ENCODE measurements at places on chromosomes 3 and 15. TPM values are rescaled to one million over a fixed set of nuclear protein-coding genes. Genes with fewer than 3 reads are reported as not detected.

Gene C3orf70
- 32.5 TPM for total RNA-seq

Gene SLC4A7
- total RNA-seq, result 114 TPM

Gene TIMP4
- 3.1 TPM for total RNA-seq

Gene GOLGA8G
- not detected for total RNA-seq

Gene PATL2
- 0.49 TPM for total RNA-seq

Gene RPP14
- 17.6 TPM for total RNA-seq

Gene UBAP1L
- total RNA-seq, result 22.0 TPM

Gene SV2B
- 112 TPM for total RNA-seq

Gene ISG20
- total RNA-seq, result 6.5 TPM

Gene SLC6A11
- 10.4 TPM for total RNA-seq

Gene SKOR1
- total RNA-seq, result 0.33 TPM

Gene GRIP2
- total RNA-seq, result 9.1 TPM

Gene CD86
- 4.0 TPM for total RNA-seq

Gene PSTPIP1
- 3.4 TPM for total RNA-seq

Gene ERICH6
- not detected for total RNA-seq

Gene GOLGA6L6
- total RNA-seq, result not detected

Gene STIMATE
- total RNA-seq, result 12.9 TPM

Gene CLSTN2
- total RNA-seq, result 26.9 TPM

Gene GABRB3
- 44.0 TPM for total RNA-seq

Gene BTLA
- total RNA-seq, result not detected

Gene SLC51B
- total RNA-seq, result 0.60 TPM

Gene FEZF2
- 14.3 TPM for total RNA-seq

All from camera-type eye (tissue), 1 donor.